ENCODE measurements at places on chromosomes 1 and 21.

- DNase-seq = no peak
These were observed 39.4 kb upstream of the CCDC27 start for GRCh38 chr1:3712573-3713535.

- DNase-seq = peak; percentile 59
These were observed 9.1 kb downstream of the ITGB2 start for GRCh38 chr21:44911384-44912157.

DNA sequence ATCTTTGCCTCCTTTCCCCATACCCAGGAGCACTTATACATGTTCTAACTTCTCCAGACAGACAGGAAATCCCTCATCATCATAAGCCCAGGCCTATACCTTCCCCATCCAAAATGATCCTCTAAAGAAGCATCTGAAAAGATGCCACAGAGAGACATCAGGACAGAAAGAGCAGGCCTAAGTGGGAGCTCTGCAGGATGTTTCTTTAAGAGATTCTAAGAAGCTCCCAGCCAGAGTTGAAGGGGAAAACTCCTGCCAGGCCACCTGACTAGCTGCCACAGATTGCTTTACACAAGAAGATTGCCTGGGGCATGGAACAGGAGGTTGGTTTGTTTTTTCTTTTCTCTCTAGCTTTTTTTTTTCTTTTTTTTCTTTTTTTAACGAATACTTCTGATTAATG lies 275.8 kb downstream of the VAV3 start:
- no peak for DNase-seq

GRCh38 chr1:16128338-16128741 lies 27.5 kb downstream of the EPHA2 start:
- DNase-seq = no peak

DNA sequence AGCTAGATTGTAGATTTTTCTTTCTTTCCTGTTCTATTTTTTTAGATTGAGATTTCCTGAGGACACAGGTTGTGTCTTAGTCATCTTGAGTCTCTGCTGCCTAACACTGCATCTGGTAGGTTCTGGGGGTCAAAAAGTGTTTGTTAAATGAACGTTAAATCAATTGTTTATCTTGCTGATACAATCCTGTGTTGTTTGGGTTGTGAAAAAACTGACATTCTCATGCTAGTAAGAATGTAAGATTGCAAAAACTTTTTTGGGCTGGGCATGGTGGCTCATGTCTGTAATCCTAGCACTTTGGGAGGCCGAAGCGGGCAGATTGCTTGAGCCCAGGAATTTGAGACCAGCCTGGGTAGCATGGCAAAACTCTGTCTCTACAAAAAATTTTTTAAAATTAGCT lies 3.4 kb downstream of the CTSK start:
- DNase-seq = no peak
